ENCODE measurements at places on chromosomes 3 and 15.

DNA sequence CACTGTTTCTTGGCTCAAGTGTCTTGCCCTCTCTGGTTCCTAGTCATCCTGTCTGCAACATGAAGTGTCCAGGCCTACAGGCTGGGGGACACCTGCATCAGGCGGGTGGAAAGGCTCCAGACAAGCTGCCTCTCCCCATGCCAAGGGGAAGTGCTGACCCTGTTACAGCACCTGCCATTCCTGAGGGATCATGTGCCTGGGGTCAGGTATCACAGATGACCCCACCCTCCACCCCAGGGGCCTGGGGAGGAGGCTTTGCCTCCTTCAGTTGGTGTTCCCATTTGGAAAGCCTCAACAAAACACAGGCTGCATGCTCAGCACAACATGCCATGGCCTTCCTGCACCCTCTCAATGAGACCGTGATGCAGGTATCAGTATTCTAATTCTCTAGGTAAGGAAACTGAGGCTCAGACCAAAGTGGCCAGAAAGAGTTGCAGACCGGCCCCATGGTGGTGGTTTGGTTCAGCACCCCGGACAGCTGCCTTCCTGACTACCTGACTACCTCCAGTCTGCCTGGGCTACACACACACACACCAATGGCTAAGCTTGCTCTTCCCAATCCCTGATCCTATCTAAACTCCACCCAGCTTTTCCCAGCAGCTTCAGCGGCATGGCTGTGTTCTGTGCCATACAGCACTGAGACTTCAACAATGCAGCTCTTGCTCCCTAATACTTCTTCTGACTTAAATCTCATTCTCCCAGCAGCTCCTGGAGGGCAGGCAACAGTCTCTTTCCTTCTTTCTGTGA lies 69.7 kb upstream of the LINGO1 start:
- no peak overlapping the region for H3K27ac ChIP-seq
- no peaks in the 10 kb centered on the region for H3K4me1 ChIP-seq
- H3K36me3 ChIP-seq: no peaks in the 10 kb centered on the region
- no peak overlapping the region for H3K4me3 ChIP-seq

GRCh38 chr15:99863550-99864198 lies 130.4 kb upstream of the LYSMD4 start:
- no peak for DNase-seq
- H3K27me3 ChIP-seq: no peaks in the 10 kb centered on the region
- no peaks in the 10 kb centered on the region for H3K36me3 ChIP-seq
- no peak overlapping the region for H3K4me3 ChIP-seq
- no peaks in the 10 kb centered on the region for H3K4me1 ChIP-seq
- H3K27ac ChIP-seq: no peak overlapping the region

GRCh38 chr3:87410110-87410509 lies 133.7 kb upstream of the POU1F1 start:
- DNase-seq: no peak
- no peak overlapping the region for H3K27ac ChIP-seq
- no peaks in the 10 kb centered on the region for H3K4me1 ChIP-seq
- H3K36me3 ChIP-seq: no peaks in the 10 kb centered on the region

DNA sequence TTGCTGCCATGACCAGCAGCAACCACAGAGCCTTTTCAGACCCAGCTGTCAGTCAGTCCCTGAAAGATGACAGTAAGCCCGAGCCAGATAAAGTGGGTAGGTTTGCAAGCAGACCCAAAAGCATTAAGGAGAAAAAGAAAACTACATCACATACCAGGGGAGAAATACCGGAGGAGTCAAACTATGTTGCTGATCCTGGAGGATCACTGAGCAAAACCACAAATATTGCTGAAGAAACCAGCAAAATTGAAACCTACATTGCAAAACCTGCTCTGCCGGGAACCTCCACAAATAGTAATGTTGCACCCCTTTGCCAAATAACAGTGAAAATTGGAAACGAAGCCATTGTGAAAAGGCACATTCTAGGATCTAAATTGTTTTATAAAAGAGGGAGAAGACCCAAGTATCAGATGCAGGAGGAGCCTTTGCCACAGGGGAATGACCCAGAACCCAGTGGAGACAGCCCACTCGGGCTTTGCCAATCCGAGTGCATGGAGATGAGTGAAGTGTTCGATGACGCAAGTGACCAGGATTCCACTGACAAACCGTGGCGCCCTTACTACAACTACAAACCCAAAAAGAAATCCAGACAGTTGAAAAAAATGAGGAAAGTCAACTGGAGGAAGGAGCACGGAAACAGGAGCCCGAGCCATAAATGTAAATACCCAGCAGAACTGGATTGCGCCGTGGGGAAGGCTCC lies 42.1 kb upstream of the RASA2 start:
- no peaks in the 10 kb centered on the region for H3K27me3 ChIP-seq
- no peak for DNase-seq
- H3K27ac ChIP-seq: no peak overlapping the region
- no peaks in the 10 kb centered on the region for H3K4me1 ChIP-seq
- H3K4me3 ChIP-seq: no peak overlapping the region

Data from right lobe of liver (tissue), 6 donors.